Esophagus squamous epithelium (tissue), 5 donors: ENCODE measurements at places on chromosomes 1 and 21.

GRCh38 chr1:207620543-207620893, 24.4 kb upstream of the CR1L start:
- no peaks in the 10 kb centered on the region for H3K27me3 ChIP-seq
- H3K4me3 ChIP-seq, result no peak overlapping the region
- H3K4me1 ChIP-seq, result no peaks in the 10 kb centered on the region
- H3K36me3 ChIP-seq, result no peaks in the 10 kb centered on the region
- DNase-seq, result no peak
- H3K27ac ChIP-seq, result no peak overlapping the region

DNA sequence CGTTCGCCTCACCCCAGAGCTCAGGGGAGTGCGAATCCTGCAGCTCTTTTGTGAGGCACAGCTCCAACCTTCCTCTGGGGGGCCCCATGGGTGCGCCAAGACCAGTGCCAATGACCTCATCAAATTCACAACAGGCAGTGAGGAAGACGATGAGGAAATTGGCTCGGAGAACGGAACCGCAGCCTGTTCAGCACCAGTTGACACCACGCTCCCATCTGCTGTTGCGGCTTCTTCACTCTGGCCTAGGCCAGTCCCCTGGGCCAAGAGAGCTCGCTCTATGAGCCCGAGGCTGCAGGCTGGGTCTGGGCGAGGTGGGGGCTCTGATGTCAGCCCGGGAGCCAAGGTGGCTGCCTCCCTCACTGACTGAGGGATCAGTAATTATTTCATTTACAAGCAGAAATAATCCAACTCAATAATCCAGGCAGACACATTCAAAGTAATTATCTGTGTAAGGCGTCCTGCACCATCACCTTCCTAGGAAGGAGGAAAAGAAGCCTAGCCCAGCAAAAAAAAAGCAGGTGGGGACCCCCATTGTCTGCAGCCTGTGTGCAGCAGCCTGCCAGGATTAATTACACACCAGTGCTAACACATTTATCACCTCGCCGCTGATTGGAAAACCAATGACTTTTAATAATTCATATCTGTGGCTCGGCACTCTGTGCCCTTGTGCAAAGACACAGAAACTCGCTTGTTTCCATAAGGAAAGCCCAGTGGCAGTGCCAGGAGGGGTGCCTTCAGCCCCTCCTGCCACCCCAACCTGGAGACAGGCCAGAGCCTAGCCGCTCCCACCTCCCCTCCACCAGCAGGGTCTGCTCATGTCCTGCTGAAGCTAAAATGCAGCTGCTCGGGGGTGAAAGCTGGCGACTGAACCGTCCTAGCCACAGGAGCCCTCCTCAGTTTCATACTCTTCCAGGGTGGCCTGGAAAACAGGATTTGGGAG, 1.9 kb downstream of the PLEKHA6 start:
- peak overlapping the region; percentile 25 for H3K27ac ChIP-seq
- no peaks in the 10 kb centered on the region for H3K27me3 ChIP-seq
- H3K36me3 ChIP-seq, result no peaks in the 10 kb centered on the region

GRCh38 chr21:33109574-33110339, 39.8 kb downstream of the OLIG1 start:
- peaks cover 11% of the 10 kb centered on the region for H3K27me3 ChIP-seq
- H3K4me3 ChIP-seq, result no peak overlapping the region
- H3K4me1 ChIP-seq, result peaks cover 3% of the 10 kb centered on the region
- DNase-seq, result no peak

DNA sequence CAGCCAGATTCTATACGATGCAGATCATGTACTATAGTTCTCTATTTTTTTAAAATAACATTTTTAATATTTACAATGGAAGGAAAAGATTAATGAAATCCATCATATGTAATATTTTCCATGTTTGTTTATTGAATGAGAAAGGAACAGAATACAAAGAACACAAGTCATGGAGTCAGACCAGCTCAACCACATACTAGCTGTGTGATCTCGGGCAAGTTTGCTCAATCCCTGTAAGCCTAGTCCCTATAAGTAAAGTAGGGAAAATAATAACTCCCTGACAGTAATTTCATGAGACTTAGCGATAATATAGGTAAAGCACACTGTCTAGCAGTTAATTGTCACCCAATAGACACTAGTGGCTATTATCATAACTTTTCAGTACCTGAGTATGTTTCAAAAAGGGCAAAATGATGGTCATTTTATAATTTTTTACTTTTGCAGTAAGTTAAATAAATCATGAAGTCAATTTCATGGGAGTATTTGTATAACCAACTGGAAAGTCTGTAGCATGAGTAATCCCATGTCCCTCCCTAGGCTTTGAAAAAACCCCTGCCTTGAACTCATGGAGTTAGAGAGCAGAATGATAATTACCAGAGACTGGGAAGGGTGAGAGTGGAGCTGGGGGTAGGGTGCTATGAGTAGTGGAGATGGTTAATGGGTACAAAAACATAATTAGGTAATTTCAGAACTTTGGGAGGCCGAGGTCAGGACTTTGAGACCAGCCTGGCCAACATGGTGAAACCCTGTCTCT, 37.0 kb upstream of the EPS15 start:
- DNase-seq, result no peak
- no peaks in the 10 kb centered on the region for H3K36me3 ChIP-seq
- no peak overlapping the region for H3K27ac ChIP-seq
- H3K4me3 ChIP-seq, result no peak overlapping the region

GRCh38 chr1:184167352-184167751, 115.8 kb downstream of the TSEN15 start:
- H3K36me3 ChIP-seq, result no peaks in the 10 kb centered on the region
- DNase-seq, result no peak
- peaks cover 7% of the 10 kb centered on the region for H3K4me1 ChIP-seq
- H3K27ac ChIP-seq, result no peak overlapping the region

DNA sequence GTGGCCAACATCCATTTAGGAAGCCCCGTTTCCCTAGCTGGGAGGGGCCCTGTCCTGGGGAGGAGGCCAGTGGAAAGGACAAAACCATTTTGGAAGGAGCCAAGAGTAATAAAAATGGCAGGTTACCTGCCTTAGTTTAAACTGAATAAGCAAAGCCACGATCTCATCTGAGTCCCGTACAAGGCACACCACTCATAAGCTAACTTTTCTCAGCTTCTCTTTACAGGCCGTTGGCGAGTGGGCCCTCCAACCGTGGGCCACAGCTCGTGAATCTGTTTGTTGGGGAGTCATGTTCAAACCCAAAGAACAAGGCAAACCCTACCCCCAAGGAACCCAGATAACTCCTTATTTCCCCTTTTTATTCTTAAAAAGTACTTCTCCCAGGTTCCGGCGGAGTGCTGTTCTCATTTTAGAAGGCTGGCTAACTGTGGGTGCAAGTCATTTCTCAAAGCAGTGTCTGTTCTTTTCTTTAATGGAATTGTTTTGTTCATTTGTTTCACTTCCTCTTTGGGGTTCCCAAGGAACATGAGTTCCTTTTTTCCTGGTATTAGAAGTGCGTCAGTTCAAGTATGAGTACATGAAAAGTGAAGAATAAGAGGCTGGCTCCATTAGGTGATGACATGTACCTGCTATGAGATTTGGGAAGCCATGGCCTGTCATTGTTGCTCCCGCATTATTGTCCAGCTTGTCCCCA, 89.0 kb downstream of the PSMG1 start:
- no peaks in the 10 kb centered on the region for H3K27me3 ChIP-seq
- no peaks in the 10 kb centered on the region for H3K36me3 ChIP-seq
- DNase-seq, result no peak
- H3K4me1 ChIP-seq, result no peaks in the 10 kb centered on the region
- no peak overlapping the region for H3K4me3 ChIP-seq

- no peak for DNase-seq
- H3K27me3 ChIP-seq, result no peaks in the 10 kb centered on the region
- H3K4me3 ChIP-seq, result no peak overlapping the region
Measured at GRCh38 chr1:209607102-209607794, 23.7 kb downstream of the CAMK1G start.

DNA sequence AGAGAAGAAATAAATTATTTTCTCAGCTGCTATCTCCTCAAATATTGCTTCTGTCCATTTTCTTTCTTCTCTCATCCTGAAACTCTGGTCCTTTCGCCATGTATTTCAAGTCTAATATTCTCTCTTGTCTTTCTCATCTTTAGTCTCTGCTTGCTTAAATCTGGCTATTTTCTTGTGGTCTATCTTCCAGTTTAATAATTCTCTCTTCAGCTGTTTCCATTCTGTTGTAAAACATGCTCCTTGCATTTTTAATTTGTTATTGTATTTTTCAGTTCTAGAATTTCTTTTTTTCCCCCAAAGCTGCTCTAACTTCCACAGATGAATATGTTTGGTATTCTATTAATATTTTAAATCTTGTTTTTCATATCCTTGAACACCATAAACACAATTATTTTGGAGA, 70.1 kb upstream of the TMPRSS2 start:
- no peaks in the 10 kb centered on the region for H3K36me3 ChIP-seq
- H3K27me3 ChIP-seq, result no peaks in the 10 kb centered on the region
- no peak overlapping the region for H3K4me3 ChIP-seq
- no peak for DNase-seq

- DNase-seq, result no peak
- peaks cover 2% of the 10 kb centered on the region for H3K4me1 ChIP-seq
- H3K27me3 ChIP-seq, result no peaks in the 10 kb centered on the region
- H3K27ac ChIP-seq, result no peak overlapping the region
Measured at GRCh38 chr1:212315907-212316306, 30.7 kb downstream of the PPP2R5A start.

DNA sequence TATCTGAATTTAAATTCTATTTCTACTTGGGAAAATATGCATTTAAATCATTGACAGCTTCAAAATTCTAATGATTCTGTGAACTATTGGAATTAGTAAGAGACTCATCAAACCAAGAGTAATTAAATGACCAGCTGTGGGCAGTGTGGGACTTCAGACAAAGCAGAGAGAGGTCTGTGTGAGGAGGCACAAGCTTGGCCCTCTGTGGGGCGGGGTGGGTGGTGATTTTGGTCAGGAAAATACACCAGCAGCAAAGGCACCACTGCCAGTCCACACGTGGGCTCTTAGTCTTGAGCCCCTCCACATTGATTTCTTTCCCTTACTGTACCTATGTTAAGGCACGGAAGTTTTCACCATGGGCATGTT, 39.2 kb upstream of the RAB4A start:
- H3K27me3 ChIP-seq, result no peaks in the 10 kb centered on the region
- peaks cover 20% of the 10 kb centered on the region for H3K4me1 ChIP-seq
- DNase-seq, result no peak
- no peaks in the 10 kb centered on the region for H3K36me3 ChIP-seq

GRCh38 chr1:108082738-108083562, 117.2 kb downstream of the SLC25A24 start:
- no peaks in the 10 kb centered on the region for H3K36me3 ChIP-seq
- H3K27ac ChIP-seq, result no peak overlapping the region
- H3K27me3 ChIP-seq, result no peaks in the 10 kb centered on the region
- no peaks in the 10 kb centered on the region for H3K4me1 ChIP-seq
- DNase-seq, result no peak

DNA sequence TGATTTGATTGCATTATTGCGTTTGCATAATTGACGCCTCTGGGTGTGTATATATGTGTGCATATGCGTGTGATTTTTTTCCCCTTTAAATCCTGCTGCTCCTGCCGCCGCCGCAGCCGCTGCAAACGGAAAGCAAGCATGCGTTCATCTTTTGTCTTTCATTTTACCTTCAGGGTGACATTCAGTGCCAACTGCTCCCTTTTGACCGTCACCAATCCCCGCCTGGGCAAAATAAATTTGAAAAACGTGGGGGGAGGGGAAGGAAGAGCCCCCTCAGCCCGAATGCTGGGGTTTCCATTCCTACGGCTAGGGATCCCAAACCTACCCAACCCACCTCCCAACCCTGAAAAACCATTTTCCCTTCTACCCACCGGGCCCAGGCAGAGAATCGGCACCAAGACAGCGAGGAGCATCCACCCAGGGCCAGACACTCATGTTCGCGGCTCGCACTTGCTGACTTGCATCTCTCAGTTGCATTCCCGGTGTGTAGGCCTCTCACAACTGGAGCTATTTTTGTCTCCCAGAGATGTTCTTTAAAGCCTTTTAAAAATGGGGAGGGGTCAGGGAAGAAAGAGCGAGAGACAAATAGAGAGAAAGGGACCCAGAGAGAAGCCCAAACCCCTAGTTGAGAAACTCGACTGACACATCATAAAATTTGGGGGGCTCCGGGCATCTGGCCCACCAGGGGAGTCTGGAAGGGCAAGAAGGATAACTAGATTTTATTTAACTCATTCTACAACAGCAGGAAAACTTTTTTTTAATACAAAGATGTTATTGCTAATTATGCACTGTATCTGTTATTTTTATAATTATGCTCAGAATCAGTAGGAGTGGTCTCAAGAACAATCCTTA, 367.1 kb upstream of the ESRRG start:
- H3K27me3 ChIP-seq, result no peaks in the 10 kb centered on the region
- H3K36me3 ChIP-seq, result no peaks in the 10 kb centered on the region
- H3K27ac ChIP-seq, result peak overlapping the region; percentile 79
- DNase-seq, result no peak

- H3K4me1 ChIP-seq, result peaks cover 24% of the 10 kb centered on the region
- H3K4me3 ChIP-seq, result peak overlapping the region; percentile 75
- H3K36me3 ChIP-seq, result no peaks in the 10 kb centered on the region
- peak overlapping the region; percentile 71 for H3K27ac ChIP-seq
- no peaks in the 10 kb centered on the region for H3K27me3 ChIP-seq
- no peak for DNase-seq
Measured at GRCh38 chr1:165696625-165697100, 1.7 kb downstream of the ALDH9A1 start.

DNA sequence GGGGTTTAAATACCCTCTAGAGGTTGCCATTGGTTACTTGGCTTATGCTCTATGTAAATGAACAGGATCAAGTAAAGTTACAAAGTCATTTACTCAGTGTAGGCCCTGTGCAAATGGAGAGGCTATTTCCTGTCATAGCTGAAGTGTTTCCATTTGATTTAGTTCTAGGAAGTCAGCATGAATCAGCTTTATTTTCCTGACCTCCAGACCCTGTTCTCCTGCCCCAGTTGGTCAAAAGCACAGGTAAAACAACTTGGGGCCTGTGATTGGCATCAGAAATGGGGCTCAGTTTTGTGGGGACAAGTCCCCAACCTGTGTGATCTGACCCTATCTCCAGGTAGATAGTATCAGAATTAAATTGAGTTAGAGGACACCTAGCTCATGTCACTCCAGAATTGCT, 239.9 kb downstream of the HHAT start:
- no peak for DNase-seq
- no peak overlapping the region for H3K27ac ChIP-seq
- H3K4me1 ChIP-seq, result no peaks in the 10 kb centered on the region
- no peaks in the 10 kb centered on the region for H3K36me3 ChIP-seq
